ENCODE measurements at places on chromosomes 1 and 21.

- no peak for DNase-seq
Measured at GRCh38 chr1:155182052-155182550, 8.5 kb downstream of the TRIM46 start.

DNA sequence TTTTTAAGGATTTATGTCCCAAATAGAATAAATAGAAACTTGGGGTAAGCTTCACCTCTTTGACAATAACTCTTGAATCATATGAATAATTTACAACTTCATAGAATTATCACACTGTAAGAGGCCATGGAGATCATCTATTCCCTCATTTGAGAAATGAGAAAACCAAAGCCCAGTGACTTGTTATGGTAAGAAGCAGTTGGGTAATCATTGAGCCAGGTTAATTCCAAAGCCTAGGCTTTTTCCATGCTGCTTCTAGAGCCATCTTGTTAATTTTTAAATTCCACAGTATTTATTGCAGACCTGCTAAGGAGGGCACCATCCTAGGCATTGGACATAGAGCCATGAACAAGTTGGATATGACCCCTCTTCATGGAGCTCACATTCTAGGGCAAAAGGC lies 160.5 kb downstream of the CDC7 start:
- no peak for DNase-seq

- DNase-seq: no peak
Measured at GRCh38 chr1:49197081-49197480, 420.4 kb upstream of the BEND5 start.

DNA sequence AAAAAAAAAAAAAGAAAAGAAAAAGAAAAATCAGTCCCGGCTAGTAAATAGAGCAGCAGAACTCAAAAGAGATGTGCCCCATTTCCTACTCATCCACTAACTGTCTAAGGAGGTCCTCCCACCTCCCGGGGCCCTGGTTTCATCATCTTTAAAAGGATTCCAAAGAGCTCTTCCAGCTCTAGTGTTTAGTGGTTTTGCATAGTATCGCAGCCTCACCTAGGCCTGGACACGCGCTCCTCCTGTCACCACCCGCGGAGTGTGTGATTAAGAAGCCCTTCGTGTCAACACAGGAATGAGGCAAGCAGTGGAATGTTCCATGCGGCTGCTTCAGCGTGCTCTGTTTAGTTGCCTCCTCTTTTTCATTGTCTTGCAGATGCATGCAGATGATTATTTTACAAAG lies 49.0 kb downstream of the LBR start:
- no peak for DNase-seq
